GM10248 (cell line): ENCODE measurements at places on chromosomes 3 and 15.
A peak's percentile ranks its signal among the peaks of the same experiment; 100 is the strongest.

DNA sequence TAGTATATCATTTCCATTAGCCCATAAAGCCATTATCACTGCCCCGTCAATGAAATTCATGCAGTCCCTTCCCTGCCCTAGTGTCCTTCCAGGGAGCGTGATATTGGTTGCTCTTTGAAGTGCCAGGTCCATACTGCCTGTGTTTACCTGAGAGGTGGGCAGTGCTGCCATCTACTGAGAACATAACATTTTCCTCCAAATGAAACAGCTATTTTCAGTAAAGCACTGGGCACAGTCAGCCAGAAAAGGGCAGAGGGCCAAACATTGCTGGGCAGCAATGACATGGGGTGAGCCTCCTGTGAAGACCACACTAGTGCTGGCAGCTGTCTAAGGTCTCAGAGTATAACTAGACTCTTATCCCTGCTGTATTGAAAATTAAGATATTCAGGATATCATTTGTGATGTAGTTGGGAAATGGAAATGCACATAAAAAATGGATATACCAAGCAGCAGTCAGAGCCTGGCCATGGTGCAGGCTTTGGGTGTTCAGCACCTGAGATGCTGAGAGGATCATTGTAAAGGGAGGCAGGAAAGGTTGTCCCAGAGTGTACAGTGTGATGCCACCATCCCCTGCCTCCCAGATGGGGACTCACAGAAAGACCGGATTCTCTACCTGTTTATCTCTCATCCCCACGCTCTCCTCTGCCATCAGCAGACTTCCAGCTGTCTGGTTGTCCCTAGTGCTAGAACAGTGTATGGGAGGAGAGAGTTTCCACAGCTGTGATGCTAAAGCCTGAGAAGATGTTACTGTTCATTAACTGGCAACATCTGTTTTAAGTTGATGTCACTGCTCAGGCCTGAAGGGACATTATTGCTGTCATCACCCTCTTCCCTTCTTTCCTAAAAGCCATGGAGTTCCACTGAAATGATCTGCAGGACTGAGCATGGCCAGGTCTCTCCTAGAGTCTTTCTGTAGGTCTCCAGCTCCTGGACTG lies 108.8 kb downstream of the ARNT2 start:
- no peak for DNase-seq

DNA sequence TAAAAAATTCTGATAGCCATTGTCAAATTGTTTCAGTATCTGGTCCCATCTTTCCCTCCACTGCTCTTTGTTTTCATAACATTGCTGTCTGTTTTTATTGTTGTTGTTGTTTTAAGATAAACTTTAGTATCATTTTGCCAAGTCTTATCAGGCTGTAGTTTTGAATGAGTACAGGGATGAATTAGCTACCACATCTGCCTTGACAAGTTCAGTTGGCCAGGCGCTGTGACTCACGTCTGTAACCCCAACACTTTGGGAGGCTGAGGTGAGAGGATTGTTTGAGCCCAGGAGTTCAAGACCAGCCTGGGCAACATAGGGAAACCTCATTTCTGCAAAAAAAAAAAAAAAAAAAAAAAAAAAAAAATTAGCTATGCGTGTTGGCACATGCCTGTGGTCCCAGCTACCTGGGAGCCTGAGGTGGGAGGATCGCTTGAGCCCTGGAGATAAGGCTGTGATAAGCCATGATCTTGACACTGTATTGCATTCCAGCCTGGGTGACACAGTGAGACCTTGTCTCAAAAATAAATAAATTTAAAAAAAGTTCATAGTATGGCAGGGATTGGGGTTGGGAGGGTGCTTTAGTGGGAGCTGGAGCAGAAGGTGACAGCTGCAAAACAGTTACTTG lies 8.3 kb upstream of the ANKDD1A start:
- no peak for DNase-seq

DNA sequence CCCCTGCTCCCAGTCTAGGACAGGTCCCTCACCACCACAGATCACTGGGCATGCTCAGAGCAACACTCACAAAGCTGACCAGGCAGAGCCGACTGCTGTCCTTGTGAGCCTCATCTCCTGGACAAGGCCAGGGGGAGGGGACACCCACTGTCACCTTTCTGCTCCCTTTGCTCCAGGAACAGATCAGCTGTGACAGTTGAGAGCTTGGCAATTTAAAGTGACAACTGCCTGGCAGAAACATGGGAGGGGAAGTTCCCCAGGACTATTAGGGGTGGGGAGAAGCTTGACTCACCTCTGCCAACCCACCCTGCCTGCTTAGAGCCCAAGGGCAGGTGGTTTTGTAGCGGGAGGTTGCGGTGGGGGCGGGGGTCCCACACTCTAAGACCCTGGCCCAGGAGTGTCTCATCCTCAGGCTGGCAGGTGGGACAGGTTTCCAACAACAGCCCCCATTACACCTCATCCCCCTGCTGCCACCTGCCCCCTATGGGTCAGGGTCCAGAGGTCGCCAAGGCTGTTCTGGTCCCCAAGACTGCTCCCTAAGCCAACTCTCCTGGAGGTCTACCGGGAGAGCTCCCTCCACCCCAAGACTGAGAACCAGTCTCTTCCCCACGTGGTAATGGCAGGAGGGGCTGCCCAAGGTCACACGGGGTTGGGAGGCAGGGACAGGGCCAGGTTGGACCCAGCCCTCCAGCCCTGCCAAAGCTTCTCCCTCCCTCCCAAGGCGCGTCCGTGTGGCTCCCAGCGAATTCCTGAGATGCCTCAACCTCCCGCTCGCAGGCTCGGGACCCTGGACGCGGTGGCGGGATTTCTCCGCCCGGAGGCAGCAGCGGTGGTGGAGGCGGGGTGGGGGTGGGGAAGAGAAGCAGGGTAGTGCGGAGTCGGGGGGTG lies 80.4 kb downstream of the IQSEC1 start:
- no peak for DNase-seq

- DNase-seq = no peak
Measured at GRCh38 chr3:140467104-140467577, 210.7 kb upstream of the TRIM42 start.

- peak; percentile 62 for DNase-seq
Measured at GRCh38 chr3:10983219-10983916, 9.2 kb upstream of the SLC6A1 start.

- DNase-seq = no peak
Measured at GRCh38 chr15:90188914-90189748, 12.0 kb upstream of the SEMA4B start.
